ENCODE measurements at places on chromosomes 7 and 10.

DNA sequence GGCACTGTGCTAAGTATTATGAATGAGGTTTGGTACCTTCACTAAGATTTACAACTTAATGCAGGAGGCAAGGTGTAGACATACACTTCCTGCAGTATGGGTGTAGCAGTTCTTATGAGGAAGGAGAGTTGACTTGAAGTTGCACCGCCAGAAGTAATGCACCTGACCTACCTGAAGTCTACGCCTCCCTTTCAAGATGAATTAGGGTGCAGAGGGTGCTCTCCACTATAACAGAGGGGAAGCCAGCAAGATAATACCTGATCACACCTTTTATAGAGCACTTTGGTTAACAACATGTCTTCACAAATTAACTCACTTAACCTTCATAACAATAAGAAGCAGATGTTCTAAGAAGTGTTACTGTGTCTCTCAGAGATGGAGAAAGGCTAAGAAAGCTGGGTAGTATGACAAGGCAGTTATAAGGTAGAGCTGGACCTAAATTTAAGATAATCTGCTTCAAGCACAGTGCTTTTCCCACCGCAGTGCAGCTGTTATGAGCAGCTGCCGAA is 552 bp upstream of the RAB18 start:
- no peak for DNase-seq

- DNase-seq = no peak
These were observed 268.8 kb downstream of the RNLS start for GRCh38 chr10:88314362-88314761.

- no peak for DNase-seq
These were observed 20.0 kb downstream of the MAP3K8 start for GRCh38 chr10:30453764-30454527.

- DNase-seq = no peak
These were observed 469.3 kb upstream of the KLF6 start for GRCh38 chr10:4254101-4254994.

DNA sequence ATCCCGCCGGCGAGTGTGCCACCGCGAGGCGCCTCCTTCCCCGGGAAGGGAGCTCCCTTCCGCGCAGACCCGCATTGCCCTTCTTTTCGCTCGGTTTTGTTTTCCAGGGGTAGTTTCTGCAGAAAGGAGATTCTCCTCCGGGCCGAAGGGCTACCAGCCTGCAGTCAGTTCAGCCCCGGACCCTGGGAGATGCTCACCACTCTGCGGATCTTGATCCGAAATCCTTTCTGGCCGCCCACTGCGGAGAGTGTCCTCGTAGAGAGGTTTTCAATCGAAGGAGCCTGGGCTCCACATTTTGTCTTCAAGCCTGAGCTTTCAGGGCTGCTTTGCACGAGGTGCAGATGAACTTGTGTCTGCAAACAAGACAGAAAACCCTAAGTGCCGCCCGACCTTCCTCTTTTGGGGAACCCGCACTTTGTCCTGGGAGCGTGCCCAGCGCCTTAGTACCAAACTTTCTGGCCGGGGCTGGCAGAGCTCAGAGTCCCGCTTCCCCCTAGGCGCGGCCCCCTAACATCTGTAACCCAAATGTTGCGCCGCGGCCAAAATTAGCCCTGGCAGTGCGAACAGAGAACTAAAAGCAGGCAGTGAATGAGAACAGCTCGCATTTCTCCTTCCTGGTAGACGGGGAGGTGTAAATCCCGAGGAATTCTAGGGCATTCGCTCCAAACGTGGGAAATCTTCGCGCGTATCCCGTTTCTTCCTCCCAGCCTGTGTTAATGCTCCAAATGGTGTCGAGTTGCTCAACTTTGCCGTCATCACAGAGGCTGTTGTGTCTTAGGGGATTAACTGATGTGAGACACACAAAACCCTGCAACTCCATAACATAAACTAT is 6.7 kb upstream of the EN2 start:
- no peak for DNase-seq

DNA sequence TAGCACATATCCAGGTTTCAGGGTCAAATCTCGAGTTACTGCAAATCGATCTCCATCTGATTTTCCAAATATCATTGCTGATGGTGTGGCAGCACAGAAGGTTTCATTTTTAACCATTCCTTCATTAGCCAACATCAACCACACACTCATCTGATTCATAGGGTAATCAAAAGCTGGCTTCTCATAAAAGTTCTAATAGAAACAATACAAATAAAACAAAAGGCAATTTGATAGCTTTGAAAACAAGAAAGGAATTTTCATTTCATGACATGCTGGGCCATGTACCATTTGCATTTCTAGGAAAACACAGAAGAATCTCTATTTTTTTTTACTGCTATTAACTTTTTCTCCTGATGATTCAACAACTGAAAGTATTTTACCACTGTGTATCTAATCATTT is 147.7 kb upstream of the SLC26A5 start:
- no peak for DNase-seq

DNA sequence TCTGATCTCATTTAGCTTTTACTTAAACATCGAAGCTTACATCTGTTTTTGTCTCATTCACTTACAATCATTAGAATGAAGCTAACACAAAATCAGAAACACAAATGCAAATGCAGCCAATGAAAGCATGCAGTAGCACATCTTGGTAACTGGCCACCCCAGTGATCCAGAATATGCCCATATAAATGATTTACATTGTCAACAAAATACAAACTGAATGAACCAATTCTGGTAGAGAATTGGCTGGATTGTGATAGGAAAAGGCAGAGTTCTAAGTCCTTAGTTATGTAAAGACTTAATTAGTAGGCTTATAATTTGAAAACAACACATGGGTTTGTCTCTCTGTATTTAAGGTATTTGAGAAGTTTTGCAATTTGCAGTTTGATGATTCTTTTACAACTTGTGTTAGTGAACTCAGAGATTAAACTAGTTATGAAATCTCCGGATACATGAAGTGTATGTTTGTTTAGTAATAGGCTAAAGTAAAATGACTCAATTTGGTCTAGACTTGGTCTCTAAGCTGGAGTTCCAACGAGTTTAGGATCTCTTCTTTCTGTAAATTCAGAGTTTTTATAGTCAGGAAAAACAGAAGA is 21.2 kb downstream of the TECTB start:
- DNase-seq = no peak
